ENCODE measurements at places on chromosomes 1 and 21.

DNA sequence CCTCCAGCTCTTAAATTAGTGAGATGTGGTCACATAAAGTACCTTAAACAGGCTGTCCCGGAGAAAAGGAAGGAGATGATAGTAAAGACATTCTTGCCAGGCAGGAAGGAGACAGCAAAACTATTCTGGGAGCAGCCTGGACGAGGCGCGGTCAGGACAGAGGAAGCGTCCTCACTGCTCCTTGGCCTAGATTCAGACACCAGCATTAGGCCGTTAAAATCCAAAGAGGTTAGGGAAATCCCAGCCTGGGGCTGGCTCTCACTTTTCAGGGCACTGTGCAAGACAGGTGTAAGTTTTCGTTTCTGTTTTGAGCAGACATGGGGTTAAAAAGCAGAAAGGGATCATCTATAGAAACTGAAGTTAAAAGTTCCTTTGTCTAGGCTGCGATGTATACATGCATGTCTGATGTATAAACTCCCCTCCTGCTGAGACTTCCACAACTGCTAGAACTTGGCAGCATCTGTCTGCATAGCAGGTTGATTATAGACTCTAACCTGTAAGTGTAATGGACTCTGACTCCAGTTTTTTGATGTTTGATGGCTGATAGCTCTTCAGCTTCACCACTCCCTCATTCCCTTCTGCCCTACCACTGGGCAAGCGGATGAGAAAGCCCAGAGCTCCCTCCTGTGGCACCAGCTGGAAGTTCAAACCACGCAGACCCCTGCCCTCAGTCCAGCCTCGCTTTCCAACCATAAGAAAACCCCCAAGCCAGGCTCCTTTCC lies 21.5 kb downstream of the STPG1 start:
- DNase-seq: peak; percentile 46

GRCh38 chr1:221775206-221775605 lies 33.3 kb upstream of the DUSP10 start:
- DNase-seq: no peak

GRCh38 chr1:30815556-30815955 lies 58.0 kb upstream of the LAPTM5 start:
- DNase-seq: no peak

DNA sequence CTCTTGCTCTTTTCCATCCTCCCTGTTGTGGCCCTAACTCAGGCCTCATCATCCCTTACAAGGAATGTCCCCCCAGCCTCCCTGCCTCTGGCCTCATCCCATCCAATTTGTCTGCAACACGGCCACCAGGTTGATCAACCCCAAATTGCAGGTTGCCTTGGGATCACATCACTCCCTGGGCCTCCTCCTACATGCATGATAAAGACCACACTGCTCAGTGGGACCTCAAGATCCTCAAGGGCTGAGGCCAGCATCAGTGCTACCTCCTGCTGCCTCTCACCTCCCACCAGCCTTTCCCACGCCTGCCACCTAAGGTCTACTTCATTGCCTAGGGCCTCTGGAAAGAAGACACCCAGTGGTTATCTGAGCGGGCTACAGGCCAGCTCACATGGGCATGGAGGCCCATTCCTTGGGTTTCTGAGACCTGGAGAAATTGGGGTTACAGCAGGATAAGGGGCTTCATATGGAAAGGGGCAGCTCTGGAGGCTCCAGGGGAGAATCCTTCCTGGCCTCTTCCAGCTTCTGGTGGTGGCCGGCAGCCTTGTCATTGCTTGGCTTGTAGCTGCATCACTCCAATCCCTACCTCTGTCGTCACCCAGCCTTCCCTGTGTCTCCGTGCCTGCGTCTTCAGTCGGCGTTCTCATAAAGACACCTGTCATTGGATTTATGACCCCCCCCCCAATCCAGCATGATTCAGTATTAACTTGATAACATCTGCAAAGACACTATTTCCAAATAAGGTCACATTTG lies 60.5 kb downstream of the KLHDC7A start:
- DNase-seq: no peak

- no peak for DNase-seq
These were observed 9.4 kb downstream of the IPO9 start for GRCh38 chr1:201838381-201838780.

- DNase-seq: no peak
These were observed 17.3 kb downstream of the ITSN1 start for GRCh38 chr21:33659568-33659949.

DNA sequence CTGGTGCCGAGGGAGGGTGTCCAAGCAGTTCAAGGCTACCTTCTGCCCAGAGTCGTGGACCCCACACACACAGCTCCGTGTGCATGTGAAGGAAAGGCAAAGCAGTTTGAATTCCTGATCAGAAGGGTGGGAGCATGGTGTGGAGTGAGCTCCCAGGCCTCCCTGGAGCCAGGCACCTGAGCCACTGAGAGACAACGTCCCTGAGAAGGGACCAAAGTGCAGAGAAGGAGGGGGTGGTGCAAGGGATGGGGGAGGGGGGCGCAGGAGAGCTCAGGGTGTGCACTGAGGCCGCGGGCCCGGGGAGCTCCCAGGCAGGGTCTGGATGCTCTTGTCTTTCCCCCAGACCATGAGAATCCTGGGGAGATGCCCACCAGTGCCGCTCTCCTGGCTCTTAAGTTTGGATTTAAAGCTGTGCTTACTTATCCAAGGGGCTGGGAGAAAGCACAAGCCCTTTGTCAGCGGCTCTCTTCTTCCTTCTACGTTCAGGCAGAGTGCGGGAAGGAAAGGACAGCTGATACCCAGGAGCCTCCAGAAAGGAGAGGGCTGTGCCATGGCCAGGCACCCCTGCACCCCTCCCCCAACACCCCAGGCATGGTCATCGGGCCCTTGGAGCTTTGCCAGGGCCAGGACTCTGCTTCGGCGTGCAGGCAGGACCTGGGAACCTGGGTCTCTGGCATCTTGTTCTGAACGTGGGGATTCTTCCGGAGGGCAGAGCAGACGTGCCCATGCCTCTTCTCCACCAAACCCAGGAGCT lies 24.1 kb downstream of the ACTA1 start:
- no peak for DNase-seq

GRCh38 chr1:184489908-184490307 lies 103.1 kb downstream of the C1orf21 start:
- no peak for DNase-seq
